Activated T-cell treated with anti-CD3 and anti-CD28 coated beads, Interleukin-2, amount 50 U/mL, for 72 hours (primary cell): ENCODE measurements at places on chromosomes 5 and 9. TPM values are rescaled to one million over a fixed set of nuclear protein-coding genes. Genes with fewer than 3 reads are reported as not detected.
A peak's percentile ranks its signal among the peaks of the same experiment; 100 is the strongest.

The DIPK1B gene
- 0.72 TPM for total RNA-seq

GRCh38 chr5:24644761-24645160 is at the start of gene CDH10:
CDH10 (minus strand) TSS chr5:24644978; CDS start chr5:24593490, 51,488 bp downstream.
- DNase-seq: no peak
- H3K27me3 ChIP-seq: no peaks in the 10 kb centered on the region
- H3K27ac ChIP-seq: no peak within 1 kb of the TSS
- no peaks in the 10 kb centered on the region for H3K4me1 ChIP-seq
- no peaks in the 10 kb centered on the region for H3K36me3 ChIP-seq
- no peak within 1 kb of the TSS for H3K4me3 ChIP-seq

- no peak for DNase-seq
- H3K4me1 ChIP-seq: no peaks in the 10 kb centered on the region
- no peaks in the 10 kb centered on the region for H3K36me3 ChIP-seq
- no peak overlapping the region for H3K27ac ChIP-seq
- H3K27me3 ChIP-seq: peaks cover 8% of the 10 kb centered on the region
- no peak overlapping the region for H3K4me3 ChIP-seq
Observed at GRCh38 chr5:122262103-122262502, 49.9 kb upstream of the SNCAIP start.

The IL13 gene
- total RNA-seq: 16.3 TPM

GRCh38 chr5:108003178-108003577 is 332.4 kb upstream of the EFNA5 start:
- H3K36me3 ChIP-seq: no peaks in the 10 kb centered on the region
- H3K27ac ChIP-seq: peak overlapping the region; percentile 80
- H3K27me3 ChIP-seq: no peaks in the 10 kb centered on the region
- peaks cover 13% of the 10 kb centered on the region for H3K4me1 ChIP-seq
- H3K4me3 ChIP-seq: peak overlapping the region; percentile 18

GRCh38 chr9:95876138-95876444 is 600 bp downstream of the ERCC6L2 start:
- no peak overlapping the region for H3K27ac ChIP-seq
- no peaks in the 10 kb centered on the region for H3K27me3 ChIP-seq
- DNase-seq: no peak

DNA sequence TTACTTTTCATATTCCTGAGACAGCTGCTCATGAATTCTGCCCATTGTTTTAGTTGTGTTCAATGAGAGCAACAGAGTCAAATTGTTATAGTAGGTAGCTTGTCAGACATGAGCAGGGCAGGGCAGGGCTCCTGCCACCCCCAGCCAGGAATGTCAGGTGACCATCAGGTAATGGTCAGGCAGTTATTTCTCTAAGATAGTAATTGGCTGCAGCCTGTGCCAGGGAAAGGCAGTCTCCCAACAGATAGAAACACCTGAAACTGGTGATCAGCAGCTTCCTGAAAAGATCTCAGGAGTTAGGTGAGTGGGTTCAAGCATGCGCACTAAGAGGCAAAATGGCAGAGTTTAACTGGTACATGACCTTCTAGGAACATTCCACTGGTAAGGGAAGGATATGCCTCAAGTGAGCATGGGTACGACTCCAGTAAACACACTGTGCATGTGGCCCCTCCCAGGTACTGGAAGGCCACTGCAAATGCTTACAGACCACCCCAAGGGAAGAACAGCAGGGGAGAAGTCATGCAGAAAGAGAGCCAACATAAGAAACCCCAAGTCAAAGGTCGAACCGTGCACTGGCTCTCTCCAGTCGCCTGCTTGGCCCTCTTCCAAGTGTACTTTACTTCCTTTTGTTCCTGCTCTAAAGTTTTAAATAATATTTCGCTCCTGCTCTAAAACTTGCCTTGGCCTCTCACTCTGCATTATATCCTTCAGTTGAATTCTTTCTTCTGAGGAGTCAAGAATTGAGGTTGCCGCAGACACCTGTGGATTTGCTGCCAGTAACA is 25.1 kb downstream of the CARTPT start:
- no peak overlapping the region for H3K27ac ChIP-seq
- H3K27me3 ChIP-seq: peaks cover 23% of the 10 kb centered on the region
- no peaks in the 10 kb centered on the region for H3K4me1 ChIP-seq
- no peaks in the 10 kb centered on the region for H3K36me3 ChIP-seq
- H3K4me3 ChIP-seq: no peak overlapping the region

DNA sequence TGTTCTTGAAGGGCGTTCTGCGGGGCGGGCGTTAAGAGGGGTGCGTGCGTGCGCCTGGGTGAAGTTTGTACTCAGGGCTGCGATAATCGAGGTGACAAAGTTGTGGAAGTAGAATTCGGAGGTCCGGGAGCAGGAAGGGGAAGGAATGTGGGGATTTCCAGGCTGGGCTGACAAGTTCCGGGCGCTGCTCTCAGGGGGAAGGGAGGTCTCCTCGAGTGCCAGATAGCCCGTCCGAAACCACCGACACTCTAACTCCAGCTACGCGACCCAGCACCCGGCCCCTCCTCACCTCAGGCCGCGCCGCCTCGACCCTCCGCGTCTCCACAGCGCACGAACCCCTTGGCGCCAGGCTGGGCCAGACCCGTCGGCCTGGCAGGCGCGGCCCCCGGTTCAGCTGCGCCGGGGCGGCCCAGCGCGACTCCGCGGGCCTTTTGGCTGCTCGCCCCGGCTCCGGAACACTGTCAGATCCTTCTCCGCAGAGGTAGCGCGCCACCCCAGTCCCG is at the start of gene IL6ST:
Gene IL6ST (minus strand): TSS at position 469 of the 503 bp plus-strand sequence. CDS start 18,685 bp downstream, outside the sequence.
- H3K36me3 ChIP-seq: peaks cover 6% of the 10 kb centered on the region
- H3K4me1 ChIP-seq: peaks cover 70% of the 10 kb centered on the region
- H3K27ac ChIP-seq: peak within 1 kb of the TSS; percentile 100
- DNase-seq: peak; percentile 44
- no peaks in the 10 kb centered on the region for H3K27me3 ChIP-seq

- no peak overlapping the region for H3K4me3 ChIP-seq
- no peak overlapping the region for H3K27ac ChIP-seq
- H3K36me3 ChIP-seq: no peaks in the 10 kb centered on the region
- H3K4me1 ChIP-seq: no peaks in the 10 kb centered on the region
Observed at GRCh38 chr9:110213413-110214044, 5.6 kb upstream of the C9orf152 start.

- H3K36me3 ChIP-seq: no peaks in the 10 kb centered on the region
- H3K4me1 ChIP-seq: no peaks in the 10 kb centered on the region
- H3K27me3 ChIP-seq: no peaks in the 10 kb centered on the region
- no peak overlapping the region for H3K4me3 ChIP-seq
- no peak overlapping the region for H3K27ac ChIP-seq
- no peak for DNase-seq
Observed at GRCh38 chr9:18921366-18922075, 111.5 kb downstream of the SAXO1 start.

GRCh38 chr5:28408651-28409050 is 1370.3 kb upstream of the CDH9 start:
- no peak overlapping the region for H3K4me3 ChIP-seq
- H3K4me1 ChIP-seq: no peaks in the 10 kb centered on the region
- DNase-seq: no peak
- H3K36me3 ChIP-seq: no peaks in the 10 kb centered on the region
- no peaks in the 10 kb centered on the region for H3K27me3 ChIP-seq

The SLC9A3 gene
- total RNA-seq: 1.8 TPM

GRCh38 chr9:71146511-71146910 is 25.1 kb upstream of the TRPM3 start:
- no peak overlapping the region for H3K4me3 ChIP-seq
- no peaks in the 10 kb centered on the region for H3K27me3 ChIP-seq
- H3K4me1 ChIP-seq: no peaks in the 10 kb centered on the region
- no peak overlapping the region for H3K27ac ChIP-seq
- no peak for DNase-seq

DNA sequence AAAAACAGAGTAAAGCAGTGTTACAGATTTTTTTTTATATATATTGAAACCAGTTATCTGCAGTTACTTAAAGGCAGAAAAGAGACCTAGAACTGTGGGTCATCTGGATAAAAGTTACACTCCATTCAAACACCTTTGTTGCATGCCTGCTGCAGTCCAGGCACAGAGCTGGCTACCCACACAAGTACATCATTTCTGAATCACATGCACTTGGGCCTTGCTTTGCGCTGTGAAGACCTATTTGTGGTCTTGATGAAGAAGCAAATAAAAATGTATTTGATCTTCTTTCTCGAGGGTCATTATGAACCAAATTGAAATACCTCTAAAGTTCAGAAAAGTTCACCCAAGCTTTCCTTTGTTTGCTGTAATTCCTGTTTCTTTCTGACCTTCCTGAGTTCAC is 503.0 kb upstream of the ZNF608 start:
- H3K27me3 ChIP-seq: no peaks in the 10 kb centered on the region
- peaks cover 2% of the 10 kb centered on the region for H3K36me3 ChIP-seq
- no peaks in the 10 kb centered on the region for H3K4me1 ChIP-seq
- H3K27ac ChIP-seq: no peak overlapping the region
- DNase-seq: no peak
